Activated CD4-positive, alpha-beta T cell treated with anti-CD3 and anti-CD28 coated beads, Interleukin-2, Interleukin-6, amounts not matched to agents 100 ng/mL and 50 ng/mL, durations not matched to agents 16 hours and 8 hours (primary cell): ENCODE measurements at places on chromosomes 4 and X.

- DNase-seq: no peak
Measured at GRCh38 chr4:121742794-121743193, 22.2 kb downstream of the SMIM43 start.

- no peak for DNase-seq
Measured at GRCh38 chrX:109862433-109862832, 129.4 kb upstream of the ACSL4 start.

- DNase-seq: no peak
Measured at GRCh38 chr4:8835521-8836365, 35.9 kb downstream of the HMX1 start.

- peak; percentile 81 for DNase-seq
Measured at GRCh38 chrX:150693725-150694574, 754 bp downstream of the MTMR1 start.

GRCh38 chr4:154958621-154959358, 177.7 kb downstream of the RBM46 start:
- DNase-seq: no peak

- DNase-seq: no peak
Measured at GRCh38 chr4:90162566-90162965, 35.4 kb downstream of the CCSER1 start.

DNA sequence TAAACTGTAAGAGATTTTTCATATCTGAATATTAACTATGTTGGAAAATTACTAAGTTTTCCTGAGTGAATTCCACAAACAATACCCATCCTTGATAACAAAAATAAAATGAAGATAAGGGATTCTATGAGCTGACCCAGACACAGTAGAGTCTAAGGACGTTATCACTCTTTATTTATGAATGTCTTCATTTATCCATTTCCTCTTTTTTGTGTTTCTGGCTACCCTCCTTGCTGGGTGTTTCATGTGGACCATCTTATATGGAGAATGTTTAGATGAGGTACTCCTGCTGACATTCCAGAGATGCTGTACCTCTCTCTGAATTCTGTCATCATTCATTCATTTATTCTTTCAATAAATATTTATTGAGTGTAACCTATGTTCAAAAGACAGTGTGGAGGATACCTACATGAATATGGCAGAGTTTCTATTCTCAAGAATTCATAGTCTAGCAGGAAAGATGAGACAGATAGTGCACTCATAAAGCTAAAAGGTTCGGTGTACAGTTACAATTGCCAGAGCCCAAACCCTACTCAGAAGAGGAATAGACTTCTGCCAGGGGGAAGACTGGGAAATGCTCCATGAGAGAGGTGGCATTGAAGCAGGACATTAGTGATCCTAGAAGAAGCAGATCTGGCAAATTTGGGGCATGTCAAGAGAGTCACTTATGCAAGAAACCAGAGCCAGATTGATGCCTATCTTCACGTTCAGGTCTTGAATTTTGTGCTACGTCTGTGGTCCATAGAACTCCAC, 195.8 kb downstream of the MAML3 start:
- DNase-seq: no peak

GRCh38 chr4:186724058-186724863, 605 bp upstream of the FAT1 start:
- no peak for DNase-seq

DNA sequence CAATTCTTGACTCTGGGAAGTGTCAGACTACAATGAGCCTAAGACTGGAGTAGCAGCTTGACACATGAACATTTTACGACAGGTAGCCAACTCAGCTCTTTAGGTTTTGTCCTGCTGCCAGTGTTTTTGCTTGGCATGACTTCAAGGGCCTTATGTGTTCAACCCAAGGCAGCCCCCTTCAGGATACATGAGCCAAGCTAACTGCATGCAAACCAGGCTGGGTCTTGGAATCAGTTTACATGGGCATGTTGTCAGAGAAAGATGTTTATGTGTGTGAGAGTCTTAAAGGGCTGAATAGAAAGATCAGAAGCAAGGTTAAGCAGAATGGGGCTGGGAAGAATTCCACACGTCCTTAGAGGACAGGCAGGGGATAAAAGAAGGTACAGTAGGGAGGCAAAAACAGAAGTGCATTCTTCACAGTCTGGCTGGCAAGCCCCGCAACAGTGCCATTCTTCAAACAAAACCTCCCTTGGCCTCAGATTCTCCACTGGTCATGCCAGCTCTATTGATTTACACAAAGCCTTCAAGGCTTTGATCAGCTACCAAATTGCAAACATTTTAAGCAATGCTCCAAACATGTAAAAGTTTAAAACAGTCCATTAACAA, 97.3 kb downstream of the NKX6-1 start:
- DNase-seq: no peak

GRCh38 chr4:22339491-22339890, 176.4 kb downstream of the ADGRA3 start:
- no peak for DNase-seq

GRCh38 chr4:132108784-132109183, 1040.3 kb upstream of the PCDH10 start:
- DNase-seq: no peak

DNA sequence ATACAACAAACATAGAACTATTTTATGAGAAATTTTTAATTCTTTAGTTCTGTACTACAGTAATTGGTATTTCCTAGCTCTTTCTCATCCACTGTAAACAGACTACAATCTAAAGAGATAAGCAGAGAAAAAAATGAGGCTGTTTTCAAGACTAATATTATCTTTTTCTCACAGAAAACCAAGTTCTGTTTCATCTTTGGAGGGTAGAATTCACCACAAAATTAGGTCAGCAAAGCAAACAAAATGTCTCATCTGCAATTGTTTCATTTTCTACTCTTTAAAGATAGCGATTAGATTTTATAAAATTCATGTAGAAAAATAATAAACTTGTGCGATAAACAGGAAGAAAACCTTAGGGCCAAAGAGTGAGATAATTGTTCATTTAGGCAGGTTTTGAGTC, 10.8 kb downstream of the APOO start:
- no peak for DNase-seq

DNA sequence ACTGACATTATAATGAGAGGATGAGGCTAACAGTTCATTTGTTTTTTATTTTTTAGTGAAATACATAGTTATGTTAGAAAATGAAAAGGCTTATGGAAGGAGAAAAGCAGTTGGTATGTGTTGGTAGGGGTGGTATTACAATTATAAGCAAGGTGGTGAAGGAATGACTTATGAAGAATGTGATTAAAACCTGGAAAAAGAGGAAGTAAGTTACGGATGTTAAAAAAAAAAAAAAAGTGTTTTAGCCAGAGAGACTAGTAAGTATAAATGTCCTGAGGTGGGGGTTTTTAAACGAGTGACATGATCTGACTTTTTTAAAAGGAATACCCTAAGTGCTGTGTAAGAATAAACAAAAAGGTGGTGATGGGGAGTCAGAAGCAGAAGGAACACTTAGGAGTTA, 206.8 kb downstream of the IL15 start:
- DNase-seq: no peak

- DNase-seq: no peak
Measured at GRCh38 chr4:138832563-138832962, 183.0 kb upstream of the NOCT start.

DNA sequence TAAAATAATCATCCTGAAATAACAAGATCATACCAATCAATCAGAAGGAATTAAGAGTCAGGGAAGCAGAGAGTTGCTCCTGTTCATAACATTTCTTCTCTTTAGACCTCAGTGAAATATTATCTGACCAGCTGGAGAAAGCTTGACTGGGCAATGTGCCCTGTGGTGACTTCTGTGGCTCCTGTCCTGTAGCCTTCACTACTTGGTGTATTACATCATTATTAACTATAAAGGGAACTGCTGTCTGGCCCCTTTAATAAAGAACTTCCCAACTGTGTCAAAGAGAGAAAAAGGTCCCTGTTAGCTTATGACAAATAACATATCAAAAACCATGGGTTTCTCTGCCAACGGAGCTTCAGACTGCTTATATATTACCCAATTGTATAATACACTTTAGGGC, 18.0 kb downstream of the OPHN1 start:
- no peak for DNase-seq
